ENCODE measurements at places on chromosomes 12 and 14. TPM values are rescaled to one million over a fixed set of nuclear protein-coding genes. Genes with fewer than 3 reads are reported as not detected.

DNA sequence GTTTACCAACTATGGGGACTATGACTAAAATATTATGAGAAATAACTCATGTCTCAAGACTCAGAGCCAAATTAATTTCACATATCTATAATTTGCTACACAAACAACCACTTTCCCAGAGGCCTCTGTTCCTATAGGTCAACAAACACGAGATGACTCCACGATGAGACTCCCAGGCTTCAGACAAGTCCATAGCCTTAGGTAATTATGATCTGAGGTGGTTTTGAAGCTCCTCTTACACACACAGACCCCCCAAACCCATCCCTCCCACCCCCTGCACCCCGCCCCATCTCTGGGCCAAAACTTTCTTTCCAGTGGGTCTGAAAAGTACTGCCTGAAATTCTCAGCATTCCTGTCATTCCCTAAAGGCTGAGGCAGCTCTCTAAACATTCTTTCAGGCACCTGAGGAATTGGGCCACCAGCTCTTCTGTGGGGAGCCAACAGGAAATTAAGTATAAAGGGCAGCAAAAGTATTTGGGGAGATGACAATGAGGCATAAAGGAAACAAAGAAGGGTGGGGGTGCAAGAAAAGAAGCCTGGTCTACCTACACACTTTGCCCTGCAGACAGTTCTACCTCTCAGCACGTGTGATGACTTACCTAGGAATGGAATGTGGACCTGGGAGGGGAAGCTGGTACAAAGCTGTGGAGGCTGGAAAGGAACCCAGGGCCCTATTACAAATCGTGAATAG, 143.6 kb downstream of the PAWR start:
- no peak for DNase-seq

DNA sequence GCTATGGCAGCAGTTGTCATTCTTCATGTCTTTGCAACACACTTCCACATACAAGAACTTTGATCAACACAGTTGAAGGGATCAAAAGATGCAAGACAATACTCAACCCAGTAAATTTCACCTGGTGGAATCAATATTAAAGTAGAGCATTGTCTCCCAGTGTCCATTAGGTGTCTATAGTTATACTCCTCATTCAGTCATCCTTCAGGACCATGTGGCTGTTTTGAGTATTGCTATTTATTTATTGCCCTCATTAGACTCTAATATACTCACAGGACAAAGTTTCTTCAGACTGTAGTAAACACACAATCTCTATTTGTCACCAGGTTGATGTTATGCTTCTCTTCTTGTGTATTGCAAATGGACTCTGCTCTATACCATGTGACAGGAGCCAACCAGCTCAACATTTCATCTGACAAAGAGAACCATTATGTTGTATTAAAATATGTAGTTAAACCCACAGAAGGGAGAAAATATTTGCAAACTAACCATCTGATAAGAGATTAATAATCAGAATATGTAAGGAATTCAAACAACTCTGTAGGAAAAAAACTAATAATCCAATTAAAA, 146.6 kb downstream of the TGFB3 start:
- DNase-seq: no peak

GRCh38 chr14:47676315-47676617, 861 bp upstream of the MDGA2 start:
- DNase-seq: no peak

OTUB2 gene
- 0.34 TPM for total RNA-seq

MORN3 gene
- total RNA-seq: 0.20 TPM
